ENCODE measurements at places on chromosomes 13 and 19. TPM values are rescaled to one million over a fixed set of nuclear protein-coding genes. Genes with fewer than 3 reads are reported as not detected.

ZNF799 gene
- total RNA-seq, result 2.3 TPM

LRRC4B gene
- total RNA-seq, result 0.17 TPM

- no peak overlapping the region for H3K27ac ChIP-seq
- no peaks in the 10 kb centered on the region for H3K4me1 ChIP-seq
- no peak for DNase-seq
- H3K4me3 ChIP-seq, result no peak overlapping the region
- peaks cover 31% of the 10 kb centered on the region for H3K36me3 ChIP-seq
- H3K27me3 ChIP-seq, result no peaks in the 10 kb centered on the region
Observed at GRCh38 chr19:4099041-4099764, 24.7 kb downstream of the MAP2K2 start.

- no peak for DNase-seq
- H3K4me3 ChIP-seq, result no peak overlapping the region
- H3K36me3 ChIP-seq, result no peaks in the 10 kb centered on the region
- no peak overlapping the region for H3K27ac ChIP-seq
- H3K4me1 ChIP-seq, result peaks cover 5% of the 10 kb centered on the region
- peaks cover 7% of the 10 kb centered on the region for H3K27me3 ChIP-seq
Observed at GRCh38 chr19:46017095-46017429, 5.8 kb downstream of the PGLYRP1 start.

GRCh38 chr13:107846642-107847041 lies 368.7 kb downstream of the LIG4 start:
- DNase-seq, result no peak
- no peaks in the 10 kb centered on the region for H3K27me3 ChIP-seq
- H3K4me3 ChIP-seq, result no peak overlapping the region
- no peaks in the 10 kb centered on the region for H3K36me3 ChIP-seq

GRCh38 chr13:90594681-90595080 lies 752.8 kb upstream of the MIR17HG start:
- H3K4me1 ChIP-seq, result no peaks in the 10 kb centered on the region
- H3K36me3 ChIP-seq, result no peaks in the 10 kb centered on the region
- no peak overlapping the region for H3K4me3 ChIP-seq
- DNase-seq, result peak; percentile 78

DNA sequence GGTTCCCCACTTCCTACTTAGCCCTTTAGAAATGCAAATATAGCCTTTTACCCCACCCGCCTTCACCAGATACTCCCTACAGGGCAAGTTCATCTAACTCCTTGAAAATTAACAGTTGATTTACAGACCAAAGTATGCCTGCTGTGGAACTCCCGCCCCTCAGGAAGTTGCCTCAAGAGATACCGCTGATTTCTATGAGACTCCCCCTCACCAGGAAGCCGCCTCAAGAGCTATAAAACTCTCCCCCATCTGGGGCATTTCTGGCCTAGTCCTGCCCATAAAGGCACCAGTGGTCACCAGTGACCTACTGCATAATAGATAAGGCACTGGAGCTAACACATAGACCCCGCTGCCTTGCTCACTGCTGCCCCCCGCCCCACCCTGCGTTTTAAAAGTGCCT lies 201.7 kb upstream of the UBL3 start:
- no peak overlapping the region for H3K27ac ChIP-seq
- no peaks in the 10 kb centered on the region for H3K36me3 ChIP-seq
- no peaks in the 10 kb centered on the region for H3K27me3 ChIP-seq
- no peak for DNase-seq
- H3K4me3 ChIP-seq, result no peak overlapping the region
